H9 (cell line): ENCODE measurements at places on chromosomes 4 and X. TPM values are rescaled to one million over a fixed set of nuclear protein-coding genes. Genes with fewer than 3 reads are reported as not detected.

Gene GATA1
- not detected in 2 replicates for total RNA-seq

Gene LONRF3
- total RNA-seq, result 0.33 and 0.39 TPM in 2 replicates

Gene IBSP
- not detected in 2 replicates for total RNA-seq

Gene PAGE2B
- total RNA-seq, result not detected in 2 replicates

DNA sequence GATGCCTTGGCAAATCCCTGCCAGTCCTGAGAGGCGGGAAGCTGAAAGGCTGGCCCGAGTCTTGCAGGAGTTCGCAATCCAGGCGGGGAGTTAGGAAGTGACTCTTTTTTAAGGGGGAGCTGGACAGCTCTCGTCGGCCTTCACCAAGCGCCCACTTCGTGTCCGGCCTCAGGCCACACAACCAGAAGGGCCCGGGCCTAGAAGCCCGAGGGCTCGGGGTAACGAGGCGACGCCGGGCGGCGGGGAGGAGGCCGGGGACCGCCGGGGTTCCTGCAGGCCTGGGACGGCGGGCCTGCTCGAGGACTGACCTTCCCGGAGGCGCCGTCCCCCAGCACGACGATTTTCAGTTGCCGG, 395 bp downstream of the RAB28 start:
- peak; percentile 66 for DNase-seq

- no peak for DNase-seq
Measured at GRCh38 chr4:158259955-158260575, 49.8 kb downstream of the TMEM144 start.

DNA sequence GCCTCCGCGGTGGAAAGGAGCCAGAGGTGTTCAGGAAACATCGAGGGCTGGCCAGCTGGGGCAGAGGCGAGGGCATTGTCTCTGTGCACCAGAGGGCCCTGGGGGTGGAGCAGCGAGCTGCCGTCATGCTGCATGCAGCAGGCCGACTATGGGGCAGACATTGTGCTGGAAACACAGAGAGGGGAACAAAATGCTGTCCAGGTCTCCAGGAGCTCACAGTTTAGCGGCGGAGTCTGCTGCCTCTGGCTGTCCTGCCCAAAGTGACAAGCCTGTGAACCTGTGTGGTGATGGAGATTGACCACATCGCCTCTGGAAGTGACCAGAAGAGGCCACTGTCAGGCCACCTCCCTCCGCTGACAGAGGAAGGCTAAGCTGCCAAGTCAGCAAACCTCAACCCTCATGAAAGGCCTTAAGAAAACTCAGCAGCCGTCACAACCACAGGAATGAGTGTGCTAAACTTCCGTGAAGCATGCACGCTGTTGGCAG, 20.1 kb upstream of the SASH3 start:
- no peak for DNase-seq

Gene ETNPPL
- 1.3 and 1.4 TPM in 2 replicates for total RNA-seq

- DNase-seq, result peak; percentile 70
Measured at GRCh38 chrX:6228720-6229119, at the start of gene NLGN4X. Gene NLGN4X (minus strand): TSS chrX:6228867. CDS start chrX:6151466, 77,401 bp downstream.
